Stimulated activated CD4-positive, alpha-beta T cell treated with anti-CD3 and anti-CD28 coated beads, Interleukin-15, amount 100 ng/mL, for 1 hour (primary cell): ENCODE measurements at places on chromosomes 1 and 21.

- no peak for DNase-seq
These were observed 19.8 kb downstream of the CACHD1 start for GRCh38 chr1:64489707-64490106.

DNA sequence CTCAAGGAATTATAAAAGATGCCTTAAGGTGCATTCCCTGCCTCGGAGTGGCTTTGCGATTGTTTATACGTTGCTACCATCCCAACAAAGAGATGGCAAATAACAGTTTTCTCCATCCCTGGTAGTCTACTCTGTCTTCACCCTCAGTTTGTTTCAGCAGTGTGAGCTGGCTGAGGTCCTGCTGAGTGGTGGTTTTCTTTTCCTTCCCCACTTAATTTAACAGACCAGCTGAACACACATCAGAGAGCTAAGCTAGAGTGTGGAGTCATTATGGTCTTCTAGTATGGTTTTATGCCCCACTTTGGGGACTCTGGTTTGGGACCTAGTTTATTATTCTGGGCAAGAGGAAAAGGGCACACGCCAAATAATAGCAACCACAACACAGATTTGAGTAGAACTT is 2.2 kb downstream of the PIGV start:
- no peak for DNase-seq

DNA sequence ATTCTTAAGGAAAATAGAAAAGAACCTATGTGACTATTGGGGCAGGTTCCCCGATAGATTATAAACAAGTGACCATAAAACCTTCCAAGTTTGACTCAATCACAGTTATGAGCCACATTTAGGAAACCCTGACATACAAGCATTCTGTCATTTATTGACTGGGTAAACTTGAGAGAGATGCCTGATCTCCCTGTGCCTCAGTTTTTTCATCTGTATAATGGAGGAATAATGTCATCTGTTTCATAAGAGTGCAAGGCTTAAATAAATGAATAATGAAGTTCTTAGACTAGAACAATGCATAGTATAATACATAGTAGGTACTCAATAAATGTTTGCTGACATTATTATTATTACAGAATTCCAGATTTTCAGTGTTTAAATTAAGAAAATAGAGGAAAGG is 18.9 kb upstream of the EEIG2 start:
- DNase-seq, result no peak

DNA sequence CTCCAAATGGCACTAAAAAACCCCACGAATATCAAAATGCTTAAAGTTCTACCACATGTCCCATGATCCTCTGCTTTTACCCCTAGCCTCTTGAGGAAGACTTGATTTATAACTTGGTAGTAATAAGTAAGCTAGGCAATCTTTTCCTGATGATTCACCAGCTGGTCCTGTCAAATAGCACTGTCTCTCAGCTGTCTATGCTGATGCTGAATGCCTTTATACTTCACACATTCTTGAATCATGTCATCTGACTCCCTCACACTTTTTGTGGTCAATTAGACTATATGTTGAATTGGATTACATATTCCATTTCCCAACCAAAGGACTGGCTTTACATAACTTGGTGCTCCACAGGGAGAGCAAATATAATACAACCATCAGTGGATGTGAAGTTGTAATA is 16.6 kb downstream of the C21orf91 start:
- no peak for DNase-seq

- no peak for DNase-seq
These were observed 19.2 kb downstream of the PKP1 start for GRCh38 chr1:201302163-201303152.

GRCh38 chr1:201020040-201020591 is 3.4 kb downstream of the KIF21B start:
- DNase-seq, result no peak

DNA sequence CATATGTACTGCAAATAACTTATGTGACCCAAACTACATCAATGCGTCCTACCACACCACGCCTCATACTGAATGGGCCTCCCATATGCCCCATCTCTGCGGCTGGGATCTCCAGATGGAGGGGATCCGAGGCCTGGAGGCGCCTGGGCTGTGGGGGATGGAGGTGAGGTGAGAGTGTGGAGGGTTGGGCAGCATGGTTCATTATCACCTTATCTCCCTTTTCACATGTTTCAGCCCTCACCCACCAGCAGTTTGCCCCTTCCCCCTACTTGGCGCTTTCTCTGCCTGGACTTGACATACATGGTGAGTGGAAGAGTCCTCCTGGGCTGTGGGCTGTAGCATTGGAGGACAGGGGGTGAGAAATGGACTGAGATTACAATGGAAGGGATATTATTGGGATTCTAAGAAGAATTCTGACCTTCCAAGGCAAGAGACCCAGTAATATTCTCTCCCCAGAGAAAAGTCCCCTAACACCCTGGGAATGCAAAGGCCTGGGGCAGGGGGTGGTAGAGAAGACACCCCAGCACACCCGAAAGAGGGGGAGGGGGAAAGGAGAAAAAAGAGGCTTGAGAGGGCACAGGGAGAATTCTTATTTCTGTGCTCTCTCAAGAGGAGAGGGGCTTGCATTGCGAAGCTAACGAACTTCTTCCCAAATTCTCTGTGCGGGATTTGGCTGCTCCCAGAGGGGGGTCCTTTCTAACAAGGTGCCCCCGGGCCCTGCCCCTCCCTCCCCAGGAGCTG is 61.4 kb downstream of the MEF2D start:
- DNase-seq, result no peak

DNA sequence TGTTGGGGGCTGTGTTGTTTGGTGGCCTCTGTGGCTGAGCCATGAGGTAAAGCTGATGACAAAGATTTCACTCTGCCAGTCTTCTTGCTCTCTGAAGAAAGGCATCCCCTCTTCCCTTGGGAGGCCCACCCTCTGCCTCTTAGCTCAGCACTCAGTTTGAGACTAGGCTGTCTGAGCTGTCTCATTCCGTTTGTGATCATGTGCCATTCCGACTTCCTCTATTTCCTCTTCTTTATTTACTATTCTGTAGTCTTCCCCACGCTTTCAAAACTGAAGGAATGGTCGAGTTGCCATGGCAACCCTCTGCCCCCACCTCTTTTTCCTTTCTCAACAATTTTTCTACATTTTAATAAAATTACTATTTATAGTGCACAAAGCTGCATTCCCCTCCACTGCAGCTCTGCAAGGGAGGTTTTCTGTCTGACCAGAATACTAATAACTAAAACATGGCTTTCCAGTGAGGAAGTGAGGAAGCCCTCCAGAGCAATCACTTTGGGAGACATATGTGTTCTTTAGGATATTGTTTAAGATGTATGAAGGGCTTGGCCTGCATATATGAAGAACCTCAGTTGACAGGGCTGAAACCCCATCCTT is 30.8 kb downstream of the KCNA3 start:
- DNase-seq, result no peak

DNA sequence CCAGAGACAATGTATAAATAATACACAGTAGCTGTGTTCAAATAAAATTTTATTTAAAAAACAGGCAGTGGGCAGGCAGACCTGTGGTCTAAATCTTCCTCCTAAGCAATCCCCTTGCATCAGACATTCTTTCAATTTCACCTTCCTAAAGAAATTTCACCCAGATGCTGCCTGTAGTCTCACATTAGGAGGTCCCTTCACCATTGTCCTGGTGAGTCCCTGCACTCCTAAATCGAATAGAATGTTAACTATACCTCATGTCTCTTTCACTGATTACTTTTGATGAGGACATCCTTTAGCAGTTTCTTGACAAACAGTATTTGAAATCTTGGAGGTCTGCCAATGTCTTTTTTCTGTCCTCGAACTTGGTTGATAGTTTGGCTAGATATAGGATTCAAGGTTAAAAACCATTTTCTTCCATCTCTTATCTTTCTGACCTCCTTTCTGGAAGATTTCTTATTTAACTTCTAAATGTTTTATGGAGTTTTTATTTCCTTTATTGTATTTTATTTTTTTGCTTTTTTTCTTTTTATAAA is 77.5 kb downstream of the LPGAT1 start:
- no peak for DNase-seq

DNA sequence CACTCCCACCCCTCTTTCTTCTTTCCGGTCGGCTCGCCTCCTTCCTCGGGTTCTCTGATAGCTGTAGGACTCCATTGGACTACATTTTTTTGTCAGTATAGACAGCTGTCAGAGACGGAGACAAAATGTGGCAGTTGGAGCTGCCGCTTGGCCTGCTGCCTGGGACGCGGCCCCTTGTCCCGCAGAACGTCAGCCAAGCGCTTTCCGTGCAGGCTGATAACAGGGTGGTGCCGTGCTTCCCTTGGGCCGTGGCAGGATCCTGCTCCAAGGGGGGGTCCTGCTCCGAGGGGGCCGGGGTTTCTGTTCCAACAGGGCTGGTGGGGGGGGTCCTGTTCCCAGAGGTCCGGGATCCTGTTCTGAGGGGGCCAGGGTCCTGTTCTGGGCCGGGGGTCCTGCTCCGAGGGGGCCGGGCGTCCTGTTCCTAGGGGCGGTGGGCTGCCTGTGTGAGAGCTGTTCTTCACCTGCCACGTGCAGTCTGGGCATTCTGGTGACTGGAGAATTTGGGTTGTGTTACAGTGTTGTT is 4.9 kb downstream of the SKI start:
- no peak for DNase-seq

GRCh38 chr1:67759692-67760029 is 73.6 kb downstream of the GNG12 start:
- DNase-seq, result no peak

GRCh38 chr1:180360333-180361075 is 130.4 kb downstream of the LHX4 start:
- DNase-seq, result no peak

DNA sequence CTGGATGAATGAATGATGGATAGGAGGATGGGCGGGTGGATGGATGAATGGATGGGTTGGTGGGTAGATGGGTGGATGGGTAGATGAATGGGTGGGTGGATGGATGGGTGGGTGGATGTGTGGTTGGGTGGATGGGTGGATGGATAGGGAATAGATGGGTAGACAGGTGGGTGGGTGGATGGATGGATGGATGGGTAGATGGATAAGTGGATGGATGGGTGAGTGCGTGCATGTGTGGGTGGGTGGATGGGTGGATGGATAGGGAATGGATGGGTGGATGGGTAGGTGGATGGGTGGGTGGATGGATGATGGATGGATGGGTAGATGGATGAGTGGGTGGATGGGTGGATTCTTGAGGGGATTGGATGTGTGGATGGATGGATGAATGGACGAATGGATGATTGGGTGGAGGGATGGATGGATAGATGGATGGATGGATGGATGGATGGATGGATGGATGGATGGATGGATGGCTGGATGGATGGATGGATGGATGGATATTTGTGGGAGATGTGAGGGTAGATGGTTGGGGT is 68.7 kb downstream of the SDC3 start:
- DNase-seq, result no peak

DNA sequence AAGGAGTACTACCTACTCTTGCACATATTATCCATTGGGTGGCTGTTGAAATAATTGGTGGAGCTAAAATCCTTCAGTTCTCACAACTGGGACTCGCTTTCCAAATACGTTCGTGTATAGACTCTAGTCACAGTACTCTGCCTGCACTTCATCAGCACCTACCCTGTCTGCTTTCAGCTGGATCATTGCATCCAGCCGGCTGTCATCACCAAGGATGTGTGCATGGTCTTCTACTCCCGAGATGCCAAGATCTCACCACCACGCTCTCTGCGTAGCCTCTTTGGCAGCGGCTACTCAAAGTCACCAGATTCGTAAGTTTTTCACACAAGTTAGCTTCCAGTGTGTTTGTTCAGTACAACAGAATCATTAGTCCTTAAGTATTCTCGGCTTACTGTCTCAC is 37.3 kb upstream of the PGD start:
- no peak for DNase-seq

- DNase-seq, result no peak
These were observed 492.2 kb upstream of the PKN2 start for GRCh38 chr1:88191917-88192316.

DNA sequence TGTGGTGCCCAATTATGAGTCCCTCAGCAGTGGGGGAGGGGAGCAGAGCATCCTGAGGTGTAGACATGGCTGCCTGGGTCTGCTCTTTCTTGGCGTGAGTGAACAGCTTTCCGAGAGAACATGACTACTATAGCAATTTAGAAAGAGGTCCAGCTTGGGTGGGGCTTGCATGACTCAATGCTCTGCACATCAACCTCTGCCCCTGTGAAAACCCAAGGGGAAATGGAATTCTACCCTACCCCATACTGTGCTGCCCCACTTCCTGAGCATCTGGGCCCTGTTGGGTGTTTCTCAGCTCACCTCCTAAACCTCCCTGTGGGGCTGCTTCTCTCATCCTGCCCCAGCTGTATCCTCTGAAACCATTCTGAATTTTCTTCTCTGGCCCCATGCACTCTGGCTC is 8.2 kb upstream of the AZIN2 start:
- DNase-seq, result no peak

- DNase-seq, result no peak
These were observed 36.2 kb downstream of the B3GALNT2 start for GRCh38 chr1:235468004-235468403.

GRCh38 chr1:113517346-113517745 is 127.0 kb downstream of the MAGI3 start:
- DNase-seq, result no peak

- DNase-seq, result no peak
These were observed 714.1 kb upstream of the CHRM3 start for GRCh38 chr1:238672262-238672661.

GRCh38 chr1:56436912-56437417 is 142.4 kb downstream of the PLPP3 start:
- no peak for DNase-seq

DNA sequence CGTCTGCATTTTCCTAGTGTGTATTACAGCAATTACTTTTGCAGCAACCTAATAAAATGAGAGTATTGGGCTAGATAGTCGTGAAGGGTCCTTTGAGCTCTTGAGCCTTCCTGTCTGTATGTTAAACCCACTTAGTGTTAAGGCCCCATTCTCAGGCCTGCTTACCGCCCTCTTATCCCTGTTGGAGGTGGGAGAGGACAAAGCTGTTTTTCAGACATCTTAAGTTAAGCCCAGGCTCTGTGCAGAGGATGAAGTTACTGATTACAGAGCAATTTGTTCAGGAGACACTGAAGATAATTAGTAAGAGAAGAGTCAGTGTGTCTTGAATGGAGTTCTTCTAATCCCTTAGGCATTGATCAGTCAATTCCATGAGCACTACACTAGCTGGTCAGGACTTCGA is 114.6 kb downstream of the UCK2 start:
- DNase-seq, result no peak

- no peak for DNase-seq
These were observed 56.2 kb upstream of the DPH5 start for GRCh38 chr1:101081496-101082488.

DNA sequence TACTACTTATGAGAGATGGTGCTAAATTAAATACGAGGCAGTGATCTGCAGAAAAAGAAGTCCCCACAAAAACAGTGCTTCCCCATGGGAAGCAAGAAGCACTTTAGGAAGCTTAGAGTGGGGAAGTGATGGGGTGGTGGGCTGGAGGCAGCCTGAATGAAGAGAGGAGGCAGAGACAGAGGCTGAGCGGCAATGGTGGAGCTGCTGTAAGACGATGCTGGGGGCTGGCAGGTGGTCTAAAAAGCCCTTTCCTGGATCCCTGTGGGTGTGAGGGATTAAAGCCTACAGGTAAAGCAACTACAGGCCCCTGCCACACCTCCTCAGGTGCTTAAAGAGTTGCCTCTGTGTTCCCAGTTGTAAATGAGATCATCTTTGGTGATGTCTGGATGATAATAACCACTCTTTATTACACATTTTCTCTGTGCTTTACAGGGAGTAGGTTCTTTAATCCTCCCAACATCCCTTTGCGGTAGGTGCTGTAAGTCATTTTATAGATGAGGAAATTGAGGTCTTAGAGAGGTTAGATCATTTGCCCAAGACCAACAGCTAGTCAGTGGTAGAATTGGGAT is 39.2 kb downstream of the CNN3 start:
- no peak for DNase-seq
